ENCODE measurements at places on chromosomes 12 and 14.

GRCh38 chr14:44886860-44887595 lies 74.7 kb downstream of the KLHL28 start:
- no peak for DNase-seq

- DNase-seq, result no peak
Observed at GRCh38 chr12:53326460-53327185, 5.2 kb upstream of the AAAS start.

GRCh38 chr14:68343534-68344118 lies 449.2 kb downstream of the ZFP36L1 start:
- no peak for DNase-seq

- DNase-seq, result no peak
Observed at GRCh38 chr14:105056303-105056831, 8.9 kb downstream of the GPR132 start.

- no peak for DNase-seq
Observed at GRCh38 chr14:51873221-51873893, 12.9 kb downstream of the GNG2 start.

GRCh38 chr14:51576879-51577278 lies 74.8 kb upstream of the FRMD6 start:
- no peak for DNase-seq

GRCh38 chr12:92566448-92567019 lies 136.3 kb upstream of the PLEKHG7 start:
- DNase-seq, result no peak

DNA sequence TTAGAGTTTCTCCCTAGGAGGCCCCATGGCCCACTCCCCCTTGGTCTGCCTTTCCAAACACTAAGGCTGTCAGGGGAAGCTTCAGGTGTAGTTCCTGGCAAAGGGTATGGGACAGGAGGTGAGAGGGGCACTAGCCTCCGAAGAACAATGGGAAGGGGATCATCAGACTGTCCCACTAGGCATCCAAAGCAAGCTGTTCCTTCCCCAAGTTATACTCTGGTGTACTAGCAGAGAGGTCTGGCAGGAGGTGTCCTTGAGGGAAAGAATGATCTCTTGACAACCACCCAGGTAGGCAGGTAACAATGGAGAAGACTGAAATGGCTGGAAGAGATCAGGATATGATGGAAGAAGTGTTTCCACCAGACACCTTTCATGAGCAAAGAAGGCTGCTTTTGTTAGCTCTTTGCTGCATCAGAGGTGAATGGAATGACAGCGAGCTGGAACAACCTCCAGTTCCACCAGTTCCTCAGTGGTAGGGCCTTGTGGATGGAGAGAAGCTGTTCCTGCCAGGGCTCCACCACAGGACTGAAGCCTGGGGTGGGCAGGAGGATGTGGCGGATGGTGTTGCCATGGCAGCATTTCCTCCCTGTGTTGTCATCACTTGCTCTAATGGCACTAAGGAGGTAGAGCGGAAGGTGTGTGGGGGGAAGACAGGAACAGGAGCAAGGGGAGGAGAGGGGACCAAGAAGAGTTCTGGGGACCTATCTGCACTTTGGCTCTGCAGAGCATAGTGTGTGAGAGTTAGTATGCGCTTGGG lies 2.3 kb upstream of the AGAP2 start:
- no peak for DNase-seq

DNA sequence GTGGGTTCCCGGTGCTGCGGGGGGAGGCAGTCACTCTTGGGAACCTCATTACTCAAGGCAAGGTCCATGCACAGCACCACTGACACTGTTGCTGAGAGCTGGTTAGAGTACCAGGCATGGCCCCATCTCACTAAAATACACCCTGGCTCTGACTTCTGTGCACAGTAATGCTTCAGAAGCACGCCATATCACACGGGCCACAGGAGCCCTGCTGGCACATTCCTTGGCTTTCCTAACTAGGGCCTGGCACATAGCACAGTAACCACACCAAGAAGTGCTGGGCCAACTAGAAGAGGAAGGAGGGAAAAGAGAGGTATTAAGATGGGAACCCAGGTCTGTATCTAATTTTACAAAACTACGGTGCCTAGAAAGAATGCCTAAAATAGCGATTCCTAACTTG lies 13.5 kb upstream of the RAB35 start:
- DNase-seq, result no peak

DNA sequence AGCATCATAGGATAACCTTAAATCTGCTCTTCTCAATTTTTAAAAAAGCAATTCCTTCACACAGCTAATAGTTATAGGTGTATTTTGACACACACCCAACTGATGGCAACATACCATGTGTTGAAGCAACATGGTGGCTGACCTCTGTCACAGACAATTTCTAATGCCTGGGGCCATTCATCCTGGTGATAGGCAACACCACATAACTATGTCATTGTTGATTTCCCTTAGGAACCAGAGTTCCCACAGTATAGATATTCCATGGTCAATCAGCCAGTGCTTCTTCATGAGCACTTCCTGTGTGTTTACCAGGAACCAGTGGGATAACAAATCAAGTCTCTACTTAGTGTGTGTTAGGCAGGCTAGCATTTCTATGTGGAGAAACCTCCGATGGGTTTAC lies 88.3 kb downstream of the FIGNL2 start:
- DNase-seq, result no peak

GRCh38 chr12:13084898-13085640 lies 18.4 kb downstream of the GSG1 start:
- DNase-seq, result no peak

DNA sequence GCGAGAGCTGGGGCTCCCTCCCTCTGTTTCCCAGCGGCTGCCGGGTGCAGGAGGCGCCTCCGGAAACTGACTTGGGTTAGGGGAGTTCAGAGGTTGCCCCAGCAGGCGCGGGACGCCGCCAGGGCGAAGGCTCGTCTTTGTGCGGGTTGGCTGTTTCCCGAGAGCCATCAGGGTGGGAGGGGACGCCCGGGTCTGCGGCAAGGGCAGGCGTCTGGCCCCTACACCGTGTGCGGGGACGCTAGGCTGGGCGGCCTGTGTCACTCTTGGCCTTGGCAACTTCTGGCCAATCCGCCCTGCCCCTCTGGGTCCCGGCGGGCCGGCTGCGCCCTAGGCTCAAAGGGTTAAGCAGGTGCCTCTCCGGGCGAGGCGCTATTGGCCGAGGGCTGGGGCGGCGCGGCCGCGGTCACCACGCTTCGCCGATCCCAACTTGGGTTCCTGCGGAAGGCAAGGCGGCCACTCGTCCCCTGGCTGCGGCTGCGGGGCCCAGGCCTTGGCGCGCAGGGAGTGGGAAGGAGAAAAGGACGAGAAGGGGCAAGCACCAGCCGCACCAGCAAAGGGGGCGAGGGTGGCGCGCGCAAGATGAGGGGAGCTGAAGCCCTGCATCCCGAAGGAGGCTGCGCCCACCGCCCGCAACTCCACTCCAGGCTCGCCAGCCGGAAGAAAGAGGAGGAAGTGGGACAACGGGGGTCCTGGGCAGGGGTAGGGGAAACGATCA lies 5.6 kb upstream of the NPAS3 start:
- DNase-seq, result no peak

GRCh38 chr14:95465936-95466335 lies 50.5 kb downstream of the SYNE3 start:
- DNase-seq, result no peak

DNA sequence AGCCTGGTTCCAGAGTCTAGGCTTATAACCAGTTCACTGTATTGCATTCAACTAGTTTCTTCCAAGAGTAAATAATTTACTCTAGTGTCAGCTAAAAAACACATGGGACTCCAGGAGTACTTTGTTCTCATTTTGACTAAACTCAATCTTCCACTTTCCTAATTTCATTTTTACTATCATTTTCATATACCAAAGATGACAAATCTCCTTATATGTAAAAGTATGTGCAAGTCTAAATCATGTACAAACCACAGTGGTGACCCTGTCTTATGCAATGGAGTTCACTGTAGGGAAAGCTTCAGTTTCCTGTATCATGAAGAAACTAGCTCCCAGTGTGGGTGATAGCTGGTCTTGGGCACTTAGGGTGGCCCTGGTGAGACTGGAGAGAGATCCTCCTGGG lies 151.6 kb downstream of the HELB start:
- no peak for DNase-seq

GRCh38 chr12:71449373-71450070 lies 9.9 kb downstream of the LGR5 start:
- DNase-seq, result no peak

GRCh38 chr14:97517566-97518234 lies 720.5 kb downstream of the VRK1 start:
- DNase-seq, result no peak

DNA sequence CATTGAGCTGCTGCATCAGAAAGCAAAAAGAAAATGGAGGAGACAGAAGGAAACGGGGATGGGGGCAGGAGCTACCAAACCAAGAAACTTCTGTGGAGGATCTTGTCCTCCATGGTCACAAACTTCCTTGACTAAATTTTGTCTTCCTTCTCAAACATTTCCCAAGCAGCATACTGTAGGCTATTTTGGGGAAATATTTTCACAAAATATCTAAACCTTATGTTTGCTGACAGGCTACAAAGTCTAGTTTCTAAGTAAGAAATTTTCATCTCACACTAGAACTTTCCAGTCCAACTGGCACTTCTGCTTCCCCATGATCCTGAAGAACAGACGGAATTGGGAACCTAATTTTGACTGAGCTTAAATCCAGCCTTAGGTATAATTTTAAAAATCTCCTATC lies 552.0 kb downstream of the SNAPC1 start:
- no peak for DNase-seq

DNA sequence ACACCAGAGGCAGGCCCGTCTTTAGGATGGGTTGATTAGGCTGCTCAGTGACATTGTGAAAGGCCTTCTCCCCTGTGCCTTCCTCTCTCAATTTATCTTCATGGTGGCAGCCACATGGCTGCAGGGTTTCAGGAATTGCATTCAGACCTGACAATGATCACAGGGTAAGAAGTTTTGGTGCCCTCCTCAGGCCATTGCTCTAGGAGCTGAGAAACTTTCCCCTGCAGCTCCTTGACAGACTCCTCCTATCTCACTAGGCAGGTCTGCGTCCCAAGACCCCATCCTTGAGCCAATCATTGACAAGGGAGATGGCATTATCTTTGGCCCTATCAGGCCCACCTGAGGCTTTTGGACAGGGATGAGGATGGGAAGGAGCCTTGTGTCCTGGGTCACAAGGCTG lies 57.4 kb upstream of the ANO4 start:
- no peak for DNase-seq

DNA sequence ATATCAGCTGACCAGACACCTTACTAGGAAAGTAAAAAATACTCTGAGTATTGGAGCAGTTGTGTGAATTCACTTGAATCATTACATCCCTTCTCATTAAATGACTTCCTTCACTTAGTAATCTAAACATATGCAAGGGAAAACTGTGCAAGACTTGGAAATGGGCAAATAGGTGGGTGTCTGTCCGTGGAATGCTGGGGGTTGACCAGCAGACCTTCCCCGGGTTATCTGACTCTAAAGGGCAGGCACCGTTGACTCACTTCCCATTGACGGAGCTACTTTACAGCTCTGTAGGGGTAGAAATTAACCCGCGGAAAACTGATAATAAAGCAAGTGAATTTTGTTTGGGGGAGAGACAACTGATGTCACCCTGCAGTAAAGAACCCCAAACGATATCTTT lies 199.3 kb downstream of the TTC7B start:
- DNase-seq, result no peak

DNA sequence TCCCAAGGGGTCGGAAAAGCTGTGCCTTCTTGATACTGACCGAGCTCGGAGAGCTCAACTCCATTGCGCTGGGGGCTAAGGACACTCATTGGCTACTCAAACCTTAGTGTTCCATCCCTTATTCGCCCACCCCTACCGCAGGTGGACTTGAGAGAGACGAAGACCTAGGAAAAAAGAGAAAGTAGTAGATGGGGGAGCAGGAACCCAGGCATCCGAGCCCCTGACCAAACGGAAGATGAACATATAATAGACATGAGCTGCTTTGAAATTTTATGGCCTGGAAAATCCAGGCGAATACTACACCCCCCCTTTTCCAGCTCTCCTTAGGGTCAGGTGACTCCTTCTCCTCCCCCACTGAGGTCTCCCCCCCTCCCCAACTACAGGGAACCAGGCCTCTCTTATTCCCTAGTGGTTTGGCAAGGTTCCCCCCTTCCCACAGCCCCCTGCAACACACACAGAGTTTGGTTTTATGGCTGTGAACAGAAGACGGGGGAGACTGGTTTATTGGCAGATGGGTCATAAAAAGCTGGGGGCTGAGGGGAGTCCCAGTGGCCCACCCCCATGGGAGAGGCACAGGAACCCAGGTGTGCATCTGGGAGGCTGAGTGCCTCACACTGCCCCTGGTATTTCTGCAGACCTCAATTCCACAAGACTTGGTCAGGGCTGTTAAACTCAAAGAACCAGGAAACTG lies 1.6 kb downstream of the GDF11 start:
- no peak for DNase-seq

DNA sequence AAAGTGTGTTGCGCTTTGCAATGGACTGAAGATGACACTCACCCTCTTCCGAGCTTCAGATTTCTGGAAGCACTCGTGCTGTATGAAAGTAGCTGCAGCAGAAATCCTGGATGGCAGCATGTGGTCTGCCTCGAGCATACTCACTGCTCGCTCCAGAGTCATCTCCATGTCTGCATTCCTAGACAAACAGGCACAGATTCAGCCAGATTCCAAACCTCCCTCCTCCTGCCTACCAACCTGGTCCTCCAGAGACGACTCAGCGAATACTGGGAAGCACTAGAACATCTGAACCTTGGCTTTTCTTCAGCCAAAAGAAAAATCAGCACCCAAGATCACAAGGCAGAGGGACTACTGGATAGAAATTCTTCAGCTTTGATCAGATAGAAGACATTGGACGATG lies 27.7 kb downstream of the PKP2 start:
- no peak for DNase-seq

- DNase-seq, result no peak
Observed at GRCh38 chr12:124445121-124445718, 122.2 kb downstream of the NCOR2 start.

DNA sequence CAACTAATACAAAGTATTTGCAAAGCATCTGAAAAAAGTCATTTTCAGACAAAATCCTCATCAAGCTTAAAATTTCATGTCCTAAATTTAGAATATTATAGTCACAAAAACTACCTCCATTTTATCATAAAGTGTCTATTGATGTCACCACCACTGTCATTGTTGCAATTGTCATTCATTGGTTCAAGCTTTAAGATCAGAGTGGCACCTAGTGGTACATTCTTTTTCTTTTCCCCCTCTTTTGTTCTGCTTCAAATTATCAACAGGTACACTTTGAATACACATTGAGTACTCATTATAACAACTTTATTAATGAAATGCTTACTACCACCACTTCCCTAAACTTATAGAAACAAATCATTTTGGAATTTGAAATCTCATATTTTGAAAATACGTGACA lies 379.8 kb downstream of the SEC23A start:
- no peak for DNase-seq

Data from ACHN (cell line).